ENCODE measurements at places on chromosomes 12 and 14.

DNA sequence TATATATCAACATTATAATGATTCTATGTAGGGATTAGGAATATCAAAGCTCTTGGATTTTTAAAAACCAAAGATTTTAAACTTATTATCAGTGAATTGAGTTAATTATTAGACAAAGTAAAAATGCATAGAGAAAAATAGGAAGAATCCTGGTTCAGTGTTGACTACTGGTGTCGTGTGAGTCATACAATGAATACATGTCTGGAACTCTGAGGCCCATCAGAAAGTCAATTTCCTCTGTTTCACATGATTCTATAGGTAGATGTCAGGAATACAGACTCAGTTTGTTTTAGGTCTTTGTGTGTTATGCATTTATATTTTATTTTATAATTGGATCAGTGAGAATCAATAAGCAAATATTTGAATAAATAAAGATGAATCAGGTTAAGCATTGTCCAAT is 84.5 kb upstream of the RTL1 start:
- no peak for DNase-seq

DNA sequence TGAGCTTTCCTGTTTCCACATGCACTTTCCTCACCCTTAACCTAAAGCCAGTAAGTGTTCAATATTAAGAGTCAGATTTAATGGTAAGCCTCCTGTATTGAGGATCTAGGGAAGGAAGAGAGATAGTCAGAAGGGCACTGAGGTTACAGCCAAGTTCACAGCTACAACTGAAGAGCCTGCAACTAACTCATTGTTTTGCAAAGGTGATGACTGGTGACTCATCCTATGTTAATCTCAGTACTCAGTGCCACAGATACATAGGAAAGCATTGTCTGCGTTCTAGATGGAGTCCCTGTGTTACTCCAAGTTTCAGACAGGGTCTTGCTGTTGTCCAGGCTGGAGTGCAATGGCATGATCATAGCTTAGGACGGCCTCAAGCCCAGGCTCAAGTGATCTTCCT is 157.0 kb upstream of the RBM19 start:
- no peak for DNase-seq

- DNase-seq, result no peak
These were observed 32.1 kb downstream of the SNRNP35 start for GRCh38 chr12:123490089-123490488.

DNA sequence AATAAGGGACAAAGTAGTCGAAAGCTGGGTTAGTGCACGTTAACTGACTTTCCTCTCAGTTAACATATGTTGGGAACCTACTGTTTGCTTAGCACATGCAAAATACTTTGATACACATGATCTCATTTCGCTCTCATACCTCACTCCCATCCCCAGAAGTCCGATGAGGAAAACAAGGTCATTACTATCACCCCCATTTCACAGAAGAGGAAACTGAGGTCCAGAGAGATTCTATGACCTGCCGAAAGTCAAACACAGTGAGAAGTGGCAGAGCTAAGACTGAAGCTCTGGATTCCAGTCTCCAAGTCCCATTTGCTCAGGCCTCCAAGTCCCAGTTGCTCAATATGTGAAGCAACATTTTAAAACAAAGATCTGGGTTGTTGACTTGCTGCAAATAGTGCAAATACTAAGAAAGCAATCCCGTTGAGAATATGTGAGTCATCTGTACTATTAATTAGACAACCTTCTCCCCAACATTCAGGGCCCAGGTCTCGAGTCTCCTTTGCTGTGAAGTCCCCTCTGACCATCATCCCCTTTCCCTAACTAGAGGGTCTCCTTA is 170.6 kb upstream of the PWP1 start:
- no peak for DNase-seq

GRCh38 chr14:91796617-91797347 is 64.9 kb upstream of the CATSPERB start:
- no peak for DNase-seq

GRCh38 chr12:57090924-57091637 is 2.2 kb downstream of the NAB2 start:
- DNase-seq, result no peak

- DNase-seq, result no peak
These were observed 424 bp downstream of the TEDC1 start for GRCh38 chr14:105491366-105491973.

GRCh38 chr14:95375539-95376109 is 55.9 kb upstream of the CLMN start:
- no peak for DNase-seq

- no peak for DNase-seq
These were observed 116.3 kb upstream of the PRICKLE1 start for GRCh38 chr12:42705863-42706262.

DNA sequence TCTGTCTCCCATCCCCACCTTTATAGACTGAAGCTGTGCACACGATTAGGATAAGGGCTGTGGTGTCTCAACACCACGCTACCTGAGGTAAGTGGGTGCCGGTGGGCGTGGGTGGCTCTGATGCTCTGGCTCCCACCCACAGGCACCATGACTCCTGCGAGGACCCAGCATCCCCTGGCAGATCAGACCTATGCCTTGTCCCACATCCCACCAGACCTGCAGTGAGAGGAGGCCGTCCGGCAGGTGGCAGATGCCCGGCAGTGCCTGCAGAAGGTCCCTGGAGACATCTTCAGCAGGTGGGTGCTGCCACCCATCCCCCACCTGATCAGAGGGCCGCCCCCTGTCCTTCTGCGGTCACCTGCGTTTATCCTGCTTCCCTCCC is 104.4 kb upstream of the PRB2 start:
- DNase-seq, result no peak

DNA sequence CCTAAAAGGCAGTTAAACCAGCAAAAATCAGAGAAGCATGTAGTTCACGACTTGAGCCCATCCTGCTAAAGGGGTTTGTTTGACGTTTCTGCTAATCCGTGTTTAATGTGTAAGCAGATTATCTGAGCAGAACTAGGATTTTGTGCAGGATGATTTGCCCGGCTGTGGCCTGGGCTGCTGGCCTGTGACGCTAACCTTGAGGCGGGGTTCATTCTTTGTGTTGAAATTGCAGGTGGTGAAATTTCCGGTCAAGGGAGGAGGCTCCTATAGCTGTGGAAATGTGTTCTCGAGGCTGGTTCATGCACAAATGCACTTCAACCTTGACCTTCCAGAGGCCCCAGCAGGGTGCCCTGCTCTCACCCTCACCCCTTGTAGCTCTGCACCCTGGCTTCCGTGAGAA is 63.7 kb downstream of the SLC24A4 start:
- no peak for DNase-seq

All from Panc1 (cell line).